ENCODE measurements at places on chromosomes 6 and 20. TPM values are rescaled to one million over a fixed set of nuclear protein-coding genes. Genes with fewer than 3 reads are reported as not detected.

Gene PTCRA
- not detected for total RNA-seq

Gene TMEM151B
- under 0.01 TPM for total RNA-seq

- no peak for DNase-seq
Observed at GRCh38 chr20:10911298-10911697, 237.5 kb upstream of the JAG1 start.

GRCh38 chr20:57960803-57961575, 251.2 kb upstream of the PMEPA1 start:
- DNase-seq: no peak

- DNase-seq: no peak
Observed at GRCh38 chr6:113362301-113363047, 494.7 kb upstream of the MARCKS start.

- DNase-seq: no peak
Observed at GRCh38 chr6:151647976-151648639, 154.3 kb downstream of the CCDC170 start.

DNA sequence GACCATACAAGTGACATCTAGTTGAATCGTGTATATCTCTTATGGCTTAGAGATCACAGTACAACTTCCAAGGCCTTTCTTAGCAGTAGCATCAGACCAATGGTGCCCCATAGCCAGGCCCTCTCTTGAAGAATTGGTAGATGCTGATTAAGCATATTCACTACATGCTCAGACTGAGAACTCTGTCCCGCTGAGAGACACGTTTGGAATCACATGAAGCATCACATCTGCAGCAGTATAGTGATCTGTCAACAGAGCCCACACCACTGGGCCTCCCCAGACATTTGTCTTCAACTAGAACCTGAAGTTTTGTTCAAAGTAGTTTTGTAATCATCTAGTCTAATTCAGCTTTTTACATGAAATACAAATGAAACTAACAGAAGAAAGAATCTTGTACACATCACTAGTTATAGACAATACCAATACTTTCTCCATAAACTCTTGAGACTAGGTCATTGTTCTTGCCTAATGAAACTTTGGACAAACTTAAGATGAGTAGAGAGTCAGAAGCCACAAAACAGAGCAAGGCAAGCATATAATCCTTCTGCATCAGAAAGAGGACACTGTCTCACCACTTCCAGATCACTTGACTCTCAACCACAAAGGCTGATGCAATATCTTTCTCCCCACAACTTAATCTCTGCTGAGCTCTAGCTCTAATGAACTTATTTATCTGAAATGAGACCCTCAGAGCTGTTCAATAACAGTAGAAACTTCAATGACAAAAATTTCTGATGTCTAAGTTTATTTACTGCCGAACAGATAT, 182.7 kb downstream of the TBX18 start:
- peak; percentile 79 for DNase-seq

DNA sequence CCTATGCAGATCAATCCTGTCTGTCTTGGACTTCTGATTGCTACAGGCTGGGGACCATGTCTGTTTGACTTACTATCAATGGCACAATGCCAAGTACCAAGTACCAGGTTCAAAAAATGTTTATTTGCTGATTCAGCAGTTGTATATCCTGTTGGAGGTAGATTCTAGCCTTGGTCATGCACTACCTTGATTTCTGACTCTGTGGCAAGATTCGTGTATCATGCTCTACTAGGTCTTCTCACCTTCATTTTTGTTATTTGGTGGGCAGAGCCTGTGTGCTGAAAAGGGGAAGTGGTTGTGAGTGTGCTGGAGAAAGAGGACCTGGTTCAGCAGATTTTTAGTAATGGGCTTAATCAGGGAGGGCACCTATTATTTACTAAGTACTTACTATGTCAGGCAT, 192.4 kb upstream of the MYLIP start:
- DNase-seq: no peak

- no peak for DNase-seq
Observed at GRCh38 chr6:13711324-13711732, 307 bp downstream of the RANBP9 start.

GRCh38 chr20:37519508-37520418, 1.3 kb upstream of the NNAT start:
- DNase-seq: no peak

GRCh38 chr6:2990248-2990931, 9.3 kb upstream of the NQO2 start:
- peak; percentile 75 for DNase-seq

DNA sequence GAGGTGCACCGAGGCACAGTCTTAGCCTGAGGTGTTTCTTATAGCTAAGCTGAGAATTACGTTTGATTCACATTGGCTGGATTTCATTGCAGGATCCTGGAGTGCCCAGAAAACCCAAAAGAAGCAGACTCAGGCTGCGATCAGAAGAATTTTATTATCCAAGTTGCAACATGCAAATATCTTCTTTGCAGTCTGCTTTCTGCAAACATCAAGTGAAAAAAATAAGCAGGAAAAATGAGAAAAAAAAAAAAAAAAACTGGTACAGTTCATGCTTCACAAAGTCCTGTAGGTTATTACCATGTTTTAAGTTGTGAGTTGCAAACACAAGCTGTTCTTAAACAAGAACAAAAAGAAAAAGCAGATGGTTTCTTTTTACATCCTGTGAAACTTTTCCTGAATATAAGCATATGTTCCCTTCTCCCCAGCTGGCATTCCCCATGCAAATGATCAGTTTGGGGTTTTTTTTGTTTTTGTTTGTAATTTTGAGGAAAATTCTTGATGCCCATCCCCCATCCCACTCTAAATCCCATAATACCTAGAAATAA, 349.0 kb downstream of the CBLN4 start:
- DNase-seq: no peak

DNA sequence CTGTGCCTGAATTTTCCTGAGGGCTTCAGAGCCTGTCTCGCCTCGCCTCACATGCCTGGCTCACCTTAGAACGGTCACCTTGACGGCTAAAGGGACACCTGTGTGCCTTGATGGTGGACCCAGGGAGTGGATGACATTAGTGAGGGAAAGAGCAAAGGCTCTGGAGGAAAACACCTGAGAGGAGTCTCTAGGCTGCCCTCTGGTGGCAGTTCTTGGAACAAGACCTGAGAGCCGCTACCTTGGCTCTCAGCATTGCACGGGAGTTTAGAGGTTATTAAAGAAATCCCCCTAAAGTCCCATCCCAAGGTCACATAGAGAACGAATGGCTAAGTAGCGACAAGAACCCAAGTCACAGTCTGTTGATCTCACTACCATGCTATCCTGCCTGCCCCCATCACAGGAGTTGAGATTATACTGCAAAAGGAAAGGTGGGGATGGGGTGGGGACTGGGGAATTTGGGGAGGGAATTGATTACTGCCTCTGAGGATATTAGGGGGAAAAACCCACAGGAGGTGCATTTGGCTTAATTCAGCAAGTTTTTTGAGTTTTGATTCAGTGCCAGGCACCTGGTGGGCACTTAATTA, 7.9 kb upstream of the CDSN start:
- no peak for DNase-seq

- no peak for DNase-seq
Observed at GRCh38 chr20:3863317-3863716, 16.7 kb downstream of the MAVS start.

GRCh38 chr6:142906945-142907470, 38.0 kb downstream of the HIVEP2 start:
- DNase-seq: no peak

DNA sequence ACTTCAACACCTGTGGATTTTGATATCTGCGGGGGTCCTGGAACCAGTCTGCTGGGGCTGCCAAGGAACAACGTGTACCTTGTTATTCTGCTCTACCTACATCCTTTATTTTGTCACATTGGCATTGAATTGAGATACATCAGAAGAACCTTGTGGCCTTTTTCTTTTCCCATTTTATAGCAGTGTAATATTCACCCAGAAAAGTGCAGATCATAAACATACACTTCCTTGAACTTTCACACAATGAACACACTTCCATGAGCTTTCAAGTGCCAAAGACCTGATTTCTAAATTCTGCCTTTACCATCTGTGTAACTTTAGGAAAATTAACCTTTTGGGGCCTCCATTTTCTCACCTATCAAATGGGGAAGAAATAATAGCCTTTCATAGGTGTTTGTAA, 29.9 kb upstream of the RREB1 start:
- DNase-seq: no peak
